HepG2 (cell line): ENCODE measurements at places on chromosomes 5 and 9. TPM values are rescaled to one million over a fixed set of nuclear protein-coding genes. Genes with fewer than 3 reads are reported as not detected.

GRCh38 chr9:86529496-86530275, 175.5 kb upstream of the TUT7 start:
- DNase-seq = no peak

GRCh38 chr9:70229579-70229978, 29.2 kb upstream of the SMC5 start:
- no peak for DNase-seq

The MEIKIN gene
- not detected in 2 replicates for total RNA-seq

DNA sequence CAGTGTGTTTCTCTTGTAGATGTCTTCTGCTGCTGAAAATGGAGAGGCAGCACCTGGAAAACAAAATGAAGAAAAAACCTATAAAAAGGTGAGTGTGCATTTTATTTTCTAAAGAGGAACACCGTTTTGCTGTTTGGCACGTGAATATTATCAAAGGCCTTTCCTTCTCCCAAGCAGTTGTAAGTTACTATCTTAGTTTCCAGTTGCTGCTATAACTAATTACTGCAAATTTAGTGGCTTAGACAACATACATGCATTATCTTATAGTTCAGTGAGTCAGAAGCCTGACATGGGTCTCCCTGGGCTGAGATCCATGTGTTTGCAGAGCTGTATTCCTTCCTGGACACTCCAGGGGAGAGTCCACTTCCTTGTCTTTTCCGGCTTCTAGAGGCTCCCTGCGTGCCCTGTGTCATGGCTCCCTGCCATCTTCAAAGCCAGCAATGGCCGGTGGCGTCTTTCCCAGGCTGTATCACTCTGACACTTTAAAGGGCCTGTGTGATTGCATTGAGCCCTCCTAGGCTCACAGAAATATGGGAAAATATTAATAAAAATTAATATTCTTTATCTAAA, 117.6 kb downstream of the PIP5K1B start:
- DNase-seq = no peak
